ENCODE measurements at places on chromosomes 11 and 22.

DNA sequence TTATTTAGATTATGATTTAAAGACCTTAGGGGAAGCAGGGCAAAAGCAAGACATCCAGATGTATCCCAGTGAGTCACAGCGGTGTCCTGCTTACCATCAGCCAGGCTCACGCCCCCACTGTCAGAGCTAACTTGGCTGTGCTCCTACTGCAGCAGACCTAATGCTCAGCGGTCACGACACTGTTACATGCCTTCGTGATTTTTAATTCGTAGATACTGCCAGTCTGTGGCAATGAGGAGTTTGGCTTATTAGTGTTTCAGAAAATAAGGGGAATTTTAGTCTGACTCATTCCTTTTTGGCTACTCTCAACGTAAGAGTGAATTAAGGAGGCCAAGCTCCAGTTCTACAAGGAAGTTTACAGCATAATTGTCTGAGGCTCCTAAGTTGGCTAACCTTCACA lies 22.7 kb downstream of the EFCAB6 start:
- no peak for DNase-seq

- DNase-seq, result no peak
Observed at GRCh38 chr11:33704240-33705002, 3.8 kb upstream of the C11orf91 start.

GRCh38 chr22:44500599-44500998 lies 2.6 kb upstream of the RTL6 start:
- DNase-seq, result no peak

GRCh38 chr11:94741022-94741679 lies 27.0 kb upstream of the AMOTL1 start:
- DNase-seq, result no peak

GRCh38 chr11:10911907-10912306 lies 54.1 kb upstream of the ZBED5 start:
- no peak for DNase-seq

DNA sequence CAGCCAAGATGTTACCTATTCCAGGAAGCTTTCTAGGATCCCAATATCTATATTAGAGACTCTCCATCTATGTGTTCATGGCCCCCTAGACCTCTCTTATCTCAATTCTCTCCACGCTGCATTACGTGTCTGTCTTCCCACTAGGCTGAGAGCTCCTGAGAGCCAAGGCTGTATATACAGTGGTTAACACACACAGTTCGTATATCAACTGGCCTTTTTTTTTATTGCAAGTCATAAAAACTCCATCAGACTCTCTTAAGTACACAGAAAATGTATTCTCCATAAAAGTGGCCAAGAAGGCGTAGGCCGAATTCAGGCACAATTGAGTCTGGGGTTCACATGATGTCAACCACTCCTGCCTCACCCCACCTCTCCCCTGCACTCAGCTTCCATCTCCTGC lies 115.9 kb downstream of the TRIM29 start:
- no peak for DNase-seq

- no peak for DNase-seq
Observed at GRCh38 chr11:66789097-66789890, 53.9 kb upstream of the RCE1 start.

DNA sequence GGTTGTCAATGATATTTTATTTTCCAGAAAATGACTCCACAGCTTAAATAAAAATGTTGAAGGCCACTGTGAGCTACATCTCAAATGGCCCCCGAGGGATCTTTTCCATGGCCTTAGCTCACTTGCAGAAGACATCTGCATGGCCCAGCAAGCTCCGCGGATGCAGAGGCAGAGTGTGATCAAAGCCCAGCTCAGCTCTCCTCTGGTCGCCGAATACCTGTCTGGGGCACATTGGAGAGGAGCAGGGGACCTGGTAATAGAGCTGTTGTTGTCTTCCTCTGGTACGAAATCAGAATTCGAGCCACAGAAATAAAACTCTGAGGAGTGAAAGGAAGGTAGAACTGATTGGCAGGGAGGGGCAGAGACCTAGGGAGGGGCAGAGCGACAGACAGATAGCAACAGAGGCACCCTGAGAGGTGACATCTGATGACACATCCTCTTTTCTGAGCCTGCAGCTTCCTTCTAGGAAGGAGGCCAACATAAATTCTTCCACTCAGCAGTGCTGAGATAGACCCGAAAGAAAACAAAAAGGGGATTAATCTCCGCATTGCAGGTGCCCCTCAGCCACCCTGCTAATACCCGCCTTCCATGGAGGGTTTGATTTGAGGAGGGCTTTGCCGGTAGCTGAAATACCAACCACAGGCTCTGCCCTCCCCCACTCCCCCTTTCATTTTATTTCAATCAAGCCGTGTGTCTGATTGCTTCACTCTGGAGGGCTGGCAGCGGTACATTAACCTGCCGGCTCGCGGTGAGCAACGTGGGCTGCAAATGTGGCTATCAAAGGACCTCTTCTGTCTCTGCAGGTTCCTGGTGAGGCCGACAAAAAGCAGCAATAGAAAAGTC lies 759.4 kb downstream of the OPCML start:
- no peak for DNase-seq

DNA sequence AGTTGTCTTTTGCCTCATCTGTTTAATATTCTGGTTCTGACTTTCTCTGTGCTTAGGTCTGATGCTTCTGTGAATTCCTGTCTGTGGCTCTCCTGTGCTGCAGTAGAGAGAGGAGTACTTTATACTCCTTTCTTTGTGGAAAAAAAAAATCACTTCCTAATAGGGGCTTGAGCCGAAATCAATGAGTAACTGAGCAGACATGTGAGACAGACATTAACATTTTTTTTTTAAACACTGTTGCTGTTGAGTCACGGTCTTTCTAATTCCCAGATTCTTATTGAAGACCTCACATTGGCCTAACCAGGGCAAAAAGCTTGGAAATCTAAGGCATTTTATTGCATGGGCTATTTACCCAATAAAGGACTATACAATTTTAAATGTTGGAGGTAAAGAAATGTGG lies 86.1 kb downstream of the GRM5 start:
- DNase-seq, result no peak
